ENCODE measurements at places on chromosomes 5 and 9.

- no peak for DNase-seq
These were observed 130.9 kb downstream of the C9orf50 start for GRCh38 chr9:129489838-129490582.

- DNase-seq = no peak
These were observed 107.6 kb downstream of the C9orf50 start for GRCh38 chr9:129513282-129513681.

DNA sequence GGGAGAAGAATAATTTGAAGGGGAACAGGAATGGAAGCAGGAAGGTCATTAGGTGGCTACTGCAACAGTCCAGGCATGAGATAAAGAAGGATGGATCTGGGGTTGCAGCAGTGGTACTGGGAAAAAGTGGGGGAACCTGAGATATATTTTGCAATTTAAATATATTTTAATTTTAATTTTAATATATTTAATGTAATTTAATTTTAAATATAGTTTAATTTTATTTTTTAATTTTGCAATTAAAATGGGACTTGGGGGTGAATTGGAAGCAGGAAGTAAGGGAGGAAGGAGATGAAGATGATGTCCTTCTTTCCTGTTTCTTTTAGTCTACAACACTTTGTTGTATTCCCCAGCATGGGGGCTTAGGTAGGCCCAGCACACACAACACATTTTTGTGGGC is 369.8 kb downstream of the GADD45G start:
- no peak for DNase-seq

GRCh38 chr5:42908086-42908485 is 96.4 kb upstream of the SELENOP start:
- no peak for DNase-seq

- peak; percentile 22 for DNase-seq
These were observed 54.4 kb downstream of the GNAQ start for GRCh38 chr9:77977210-77977611.

GRCh38 chr5:575636-576035 is 36.5 kb upstream of the CEP72 start:
- no peak for DNase-seq

- DNase-seq = no peak
These were observed 390.4 kb upstream of the PRR16 start for GRCh38 chr5:120073722-120074121.
